ENCODE measurements at places on chromosomes 12 and 14.

DNA sequence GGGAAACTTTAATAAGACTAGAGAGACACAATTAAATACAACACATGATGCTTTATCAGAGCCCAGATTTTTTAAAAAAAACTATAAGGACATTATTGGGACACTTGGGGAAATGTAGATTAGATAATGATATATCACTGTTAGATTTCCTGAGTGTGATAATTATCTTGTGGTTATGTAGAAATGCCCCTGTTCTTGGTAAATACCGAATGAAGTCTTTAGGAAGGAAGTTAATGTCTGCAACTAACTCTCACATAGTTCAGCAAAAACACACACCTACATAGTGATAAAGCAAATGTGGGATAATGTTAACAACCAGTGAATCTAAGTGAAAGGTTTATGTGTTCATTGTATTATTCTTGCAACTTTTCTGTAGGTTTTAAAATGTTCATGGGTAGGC, 14.6 kb upstream of the CACNB3 start:
- DNase-seq, result no peak

- no peak for DNase-seq
Measured at GRCh38 chr12:75844985-75845384, 186.6 kb downstream of the PHLDA1 start.

DNA sequence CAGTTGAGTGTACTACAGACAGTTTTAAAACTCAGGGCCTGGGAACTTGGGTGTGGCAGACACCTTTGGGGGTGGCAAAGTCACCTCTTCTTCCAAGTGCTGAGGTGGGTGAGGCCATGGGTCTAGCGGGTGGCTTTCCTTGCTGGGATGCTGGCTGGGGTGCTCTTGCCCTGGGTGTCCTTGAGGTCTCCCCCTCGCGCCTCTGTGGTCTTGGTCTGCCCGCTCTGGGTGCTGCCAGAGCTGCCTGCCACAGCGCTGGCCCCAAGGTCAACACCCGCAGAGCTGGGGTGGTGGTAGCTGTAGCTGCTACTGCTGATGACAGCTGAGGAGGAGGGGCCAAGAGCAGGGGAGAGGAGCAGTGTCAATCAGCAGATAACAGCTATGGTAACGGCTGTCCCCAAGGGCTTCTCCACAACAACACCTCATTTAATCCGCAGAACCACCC, 6.8 kb downstream of the KRT74 start:
- no peak for DNase-seq

DNA sequence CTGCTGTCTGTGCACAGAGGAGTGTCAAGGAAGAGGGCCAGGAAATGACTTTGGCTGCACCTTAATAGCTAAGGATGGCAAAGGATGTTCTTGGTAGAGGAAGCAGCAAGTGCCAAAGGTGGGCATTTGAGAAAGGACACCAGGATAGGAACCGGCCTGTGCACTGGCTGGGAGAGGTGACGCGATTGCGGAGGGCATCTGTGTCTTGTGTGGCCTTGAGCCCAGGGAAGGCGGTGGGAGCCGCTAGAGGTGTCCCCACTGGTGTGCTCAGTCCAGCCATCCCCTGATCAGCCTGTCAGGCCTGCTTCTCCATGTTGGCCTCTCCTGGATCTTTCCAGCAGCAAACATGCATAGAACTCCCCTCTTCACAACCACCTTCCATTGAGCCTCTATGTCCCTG, 30.2 kb downstream of the PAPLN start:
- DNase-seq, result no peak

- no peak for DNase-seq
Measured at GRCh38 chr12:71431991-71432390, 7.6 kb upstream of the LGR5 start.

DNA sequence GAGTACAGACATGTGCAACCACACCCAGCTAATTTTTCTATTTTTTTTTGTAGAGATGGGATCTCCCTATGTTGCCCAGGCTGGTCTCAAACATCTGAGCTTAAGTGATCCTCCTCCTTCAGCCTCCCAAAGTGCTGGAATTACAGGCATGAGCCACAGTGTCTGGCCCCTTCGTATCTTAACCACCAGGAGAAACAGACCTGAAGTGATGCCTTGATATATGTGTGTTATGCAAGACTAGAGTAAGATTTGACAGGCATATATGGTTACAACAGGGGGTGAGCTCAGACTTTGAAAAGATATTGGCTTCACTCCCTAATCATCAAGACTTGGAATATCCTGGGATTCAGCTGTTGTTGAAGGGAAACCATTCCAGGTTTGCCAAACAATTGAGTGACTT, 10.7 kb upstream of the GALNT6 start:
- DNase-seq, result no peak

GRCh38 chr12:3263282-3263681, 186.1 kb downstream of the TSPAN9 start:
- DNase-seq, result no peak

DNA sequence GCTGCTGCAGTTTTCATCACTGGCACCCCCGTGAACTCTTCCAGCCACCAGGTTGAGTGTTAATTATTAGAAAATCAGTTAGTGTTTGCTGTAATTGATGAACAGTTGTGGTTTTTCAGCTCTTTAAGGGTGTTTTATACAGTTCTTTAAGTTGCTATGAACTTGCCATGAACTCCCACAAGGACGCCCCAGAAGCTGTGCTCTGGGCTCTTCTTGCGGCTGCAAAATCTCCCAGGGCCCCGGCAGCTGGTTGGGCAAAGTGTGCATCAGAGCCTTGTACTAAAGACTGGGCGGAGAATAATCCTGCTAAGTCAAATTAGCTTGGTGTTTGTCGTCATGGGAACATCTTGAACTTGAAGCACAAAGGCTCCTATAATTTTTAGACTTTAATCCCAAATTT, 82.2 kb downstream of the EML1 start:
- no peak for DNase-seq

GRCh38 chr14:91354221-91354916, 63.3 kb downstream of the CCDC88C start:
- DNase-seq, result no peak

GRCh38 chr12:121464331-121464730, 64.4 kb downstream of the RNF34 start:
- DNase-seq, result no peak

DNA sequence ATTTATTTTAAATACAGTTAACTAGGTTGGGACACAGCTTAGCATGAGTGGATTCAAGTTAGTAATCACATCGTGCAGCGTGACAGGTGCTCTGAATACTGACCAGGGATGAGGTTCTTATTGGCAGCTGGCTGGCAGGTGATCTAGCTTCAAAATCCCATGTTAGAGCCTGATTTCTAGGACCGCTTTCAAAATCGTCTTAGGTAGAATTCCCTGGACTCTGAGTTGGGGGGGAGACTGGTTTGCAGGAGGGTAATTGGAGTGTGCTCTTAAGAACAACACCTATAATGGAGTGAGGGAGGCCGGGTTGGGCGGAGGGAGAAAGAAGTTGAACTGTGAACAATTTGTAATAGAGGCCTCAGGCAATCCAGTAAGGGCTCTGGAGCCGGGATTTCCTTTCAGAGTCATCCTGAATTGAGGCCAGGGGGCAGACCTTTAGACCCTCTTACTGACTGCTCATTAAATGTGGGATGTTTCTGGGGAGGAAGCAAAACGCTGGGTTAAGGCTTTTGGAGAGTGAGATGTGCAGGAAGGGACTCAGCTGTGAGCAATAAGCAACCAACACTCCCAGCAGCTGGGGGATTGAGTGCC, 874 bp upstream of the YARS2 start:
- no peak for DNase-seq

DNA sequence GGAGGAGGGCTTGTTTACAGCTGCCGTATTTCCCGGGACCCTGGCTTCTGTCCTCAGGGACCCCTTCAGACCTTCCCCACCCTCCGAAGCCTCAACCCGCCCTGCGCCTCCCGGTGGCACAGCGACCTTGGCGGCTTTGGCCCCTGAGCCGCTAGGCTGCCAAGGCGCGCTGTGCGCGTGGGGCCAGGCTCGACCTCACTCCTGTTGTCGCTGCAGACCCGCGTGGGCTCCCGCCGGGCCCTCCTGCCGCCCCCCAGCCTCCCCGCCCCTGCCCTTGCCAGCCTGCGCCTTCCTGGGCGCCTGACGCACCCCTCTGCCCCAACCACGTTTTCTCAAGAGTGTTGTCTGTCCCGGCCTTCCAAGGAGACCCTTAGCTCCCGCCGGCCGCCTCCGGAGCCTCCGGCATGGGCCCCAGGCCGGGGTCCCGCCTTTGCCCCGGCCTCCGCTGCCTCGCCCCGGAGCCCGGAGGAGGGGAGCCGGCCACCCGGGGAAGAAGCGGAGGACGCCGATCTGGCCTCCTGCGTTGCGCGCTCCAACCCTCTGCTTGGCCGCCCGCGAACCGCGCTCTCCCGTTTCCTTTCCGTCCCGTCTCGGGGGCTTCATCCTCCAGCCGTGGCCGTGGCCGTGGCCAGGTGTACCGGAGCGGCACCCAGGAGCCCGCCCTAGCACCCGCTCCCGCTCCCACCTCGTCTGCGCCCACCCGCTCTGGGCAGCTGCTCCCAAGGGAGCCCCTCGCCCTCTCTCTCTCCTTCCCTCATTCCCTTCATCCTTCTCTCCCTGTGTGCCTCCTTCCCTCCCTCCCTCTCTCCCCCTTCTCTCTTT, 19.9 kb downstream of the PPP2R5C start:
- DNase-seq, result no peak

DNA sequence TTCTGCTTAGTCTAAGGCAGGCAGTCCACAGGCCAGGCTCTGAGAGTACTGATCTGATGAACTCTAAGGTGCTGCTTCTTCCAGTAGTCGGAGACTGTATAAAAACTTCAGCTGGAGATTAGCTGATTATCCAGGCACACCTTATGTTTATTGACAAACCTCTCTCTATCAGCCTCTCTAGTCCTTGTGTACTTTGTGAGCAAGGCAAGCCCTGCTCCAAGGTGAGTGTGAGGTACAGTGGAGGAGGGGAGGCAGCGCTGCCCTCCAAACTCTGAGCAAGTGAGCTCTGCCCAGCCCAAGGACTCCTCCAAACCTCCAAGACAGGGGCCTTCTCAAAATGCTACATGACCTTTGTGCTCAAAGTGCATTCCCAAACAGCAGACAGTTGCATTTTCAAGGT, 95.9 kb upstream of the CDKN3 start:
- no peak for DNase-seq

DNA sequence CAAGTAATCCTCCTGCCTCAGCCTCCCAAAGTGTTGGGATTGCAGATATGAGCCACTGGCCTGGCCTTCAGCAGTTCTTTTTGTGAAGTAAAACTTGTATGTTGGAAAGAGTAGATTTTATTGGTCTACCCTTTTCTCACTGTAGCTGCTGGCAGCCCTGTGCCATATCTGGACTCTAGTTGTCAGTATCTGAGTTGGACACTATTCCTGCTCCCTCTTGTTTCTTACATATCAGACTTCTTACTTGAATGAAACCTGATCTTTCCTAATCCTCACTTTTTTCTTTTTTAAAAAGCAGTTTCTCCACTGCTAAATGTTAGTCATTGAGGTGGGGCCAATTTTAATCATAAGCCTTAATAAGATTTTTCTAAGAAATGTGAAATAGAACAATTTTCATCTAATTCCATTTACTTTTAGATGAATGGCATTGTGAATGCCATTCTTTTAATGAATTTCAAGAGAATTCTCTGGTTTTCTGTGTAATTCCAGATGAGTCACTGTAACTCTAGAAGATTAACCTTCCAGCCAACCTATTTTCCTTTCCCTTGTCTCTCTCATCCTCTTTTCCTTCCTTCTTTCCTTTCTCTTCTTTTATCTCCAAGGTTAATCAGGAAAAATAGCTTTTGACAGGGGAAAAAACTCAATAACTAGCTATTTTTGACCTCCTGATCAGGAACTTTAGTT, 88.7 kb downstream of the APAF1 start:
- no peak for DNase-seq

GRCh38 chr12:111143271-111143670, 222.9 kb upstream of the MYL2 start:
- DNase-seq, result no peak

GRCh38 chr12:71683633-71684032, 2.2 kb upstream of the TMEM19 start:
- no peak for DNase-seq

DNA sequence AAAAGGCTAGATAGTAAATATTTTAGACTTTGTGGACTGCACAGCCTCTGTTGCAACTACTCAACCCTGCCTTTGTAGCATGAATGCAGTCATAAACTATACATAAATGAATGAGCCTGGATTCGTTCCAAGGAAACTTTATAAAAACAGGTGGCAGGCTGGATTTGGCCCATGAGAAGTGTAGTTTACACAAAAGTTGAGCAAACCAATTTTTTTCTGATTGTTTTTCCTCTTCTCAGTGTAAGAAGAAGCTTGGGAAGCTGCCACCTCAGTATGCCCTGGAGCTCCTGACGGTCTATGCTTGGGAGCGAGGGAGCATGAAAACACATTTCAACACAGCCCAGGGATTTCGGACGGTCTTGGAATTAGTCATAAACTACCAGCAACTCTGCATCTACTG, 9.5 kb downstream of the OAS1 start:
- no peak for DNase-seq

DNA sequence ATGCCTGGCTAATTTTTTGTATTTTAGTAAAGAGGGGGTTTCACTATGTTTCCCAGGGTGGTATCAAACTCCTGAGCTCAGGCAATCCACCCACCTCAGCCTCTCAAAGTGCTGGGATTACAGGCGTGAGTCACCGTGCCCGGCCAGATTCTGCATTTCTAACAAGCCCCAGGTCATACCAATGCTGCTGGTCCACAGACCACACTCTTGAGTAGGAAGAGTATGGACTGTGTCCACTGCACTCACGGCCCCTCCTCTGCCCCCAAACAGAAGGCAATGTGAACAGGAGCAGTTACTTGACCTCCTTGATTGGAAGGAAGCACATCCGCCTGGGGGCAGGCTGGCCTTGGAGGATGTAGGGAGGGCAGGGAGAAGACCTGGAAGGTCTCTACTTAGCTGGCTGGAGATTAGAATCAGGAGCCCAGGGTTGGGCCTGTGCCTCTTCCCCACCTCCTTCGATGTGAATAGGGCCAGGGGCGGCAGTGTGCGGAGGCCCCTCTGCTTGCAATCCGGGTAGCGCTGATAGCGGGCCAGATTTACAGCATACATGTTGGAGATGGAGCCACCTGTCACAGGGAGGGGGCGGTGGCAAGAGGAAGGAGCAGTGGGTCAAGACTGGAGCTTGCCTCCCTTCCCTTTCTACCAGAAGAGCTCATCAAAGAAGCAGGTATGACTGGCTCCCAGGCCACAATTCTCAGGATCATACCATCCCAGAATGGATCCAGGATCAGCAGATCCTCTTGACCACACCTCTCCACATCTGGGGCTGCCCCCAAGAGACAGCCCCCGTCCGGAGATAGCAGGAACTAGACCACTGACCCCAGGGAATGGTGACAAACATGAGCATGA, 9.4 kb upstream of the ZNF740 start:
- DNase-seq, result no peak

- DNase-seq, result no peak
Measured at GRCh38 chr12:121537814-121538698, 42.8 kb downstream of the KDM2B start.

- DNase-seq, result no peak
Measured at GRCh38 chr12:89247541-89247942, 104.8 kb downstream of the DUSP6 start.

Measured in NCI-H1092 (cell line).